ENCODE measurements at places on chromosomes 11 and 22.
A peak's percentile ranks its signal among the peaks of the same experiment; 100 is the strongest.

DNA sequence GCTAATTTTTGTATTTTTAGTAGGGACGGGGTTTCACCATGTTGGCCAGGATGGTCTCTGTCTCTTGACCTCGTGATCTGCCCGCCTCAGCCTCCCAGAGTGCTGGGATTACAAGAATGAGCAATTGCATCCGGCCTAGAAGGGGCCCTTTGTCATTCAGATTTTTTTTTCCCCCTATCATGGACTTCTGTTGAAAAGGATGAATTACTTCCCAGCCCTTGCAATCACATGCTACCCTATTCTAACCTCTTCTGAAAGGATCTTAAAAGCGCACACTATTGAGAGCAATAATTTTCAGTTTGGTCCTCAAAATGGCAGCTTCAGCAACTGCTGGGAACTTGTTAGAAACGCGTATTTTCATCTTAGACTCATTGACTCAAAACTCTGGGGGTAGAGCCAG, 575.6 kb upstream of the KIRREL3 start:
- DNase-seq: no peak

- no peak for DNase-seq
Observed at GRCh38 chr22:47164514-47165337, 402.3 kb downstream of the TBC1D22A start.

DNA sequence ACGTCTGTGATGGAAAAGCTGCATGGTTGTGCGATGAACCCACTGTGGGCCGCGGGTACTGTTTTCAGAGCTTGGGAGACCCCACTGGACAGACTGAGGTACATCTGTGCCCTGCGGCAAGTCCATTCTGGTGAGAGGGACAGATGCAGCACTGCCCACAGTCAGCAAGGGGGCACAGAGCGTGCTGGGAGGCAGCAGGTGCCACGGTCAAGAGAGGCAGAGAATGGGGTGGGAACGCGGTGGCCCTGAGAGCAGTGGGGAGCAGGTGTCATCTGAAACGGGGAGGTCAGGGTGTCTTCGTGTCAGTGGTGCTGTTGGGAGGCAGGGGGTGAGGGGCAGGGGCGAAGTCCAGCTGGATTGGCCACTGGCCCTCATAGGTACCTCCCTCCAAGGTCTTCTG, 32.0 kb downstream of the TBC1D22A start:
- DNase-seq: no peak

DNA sequence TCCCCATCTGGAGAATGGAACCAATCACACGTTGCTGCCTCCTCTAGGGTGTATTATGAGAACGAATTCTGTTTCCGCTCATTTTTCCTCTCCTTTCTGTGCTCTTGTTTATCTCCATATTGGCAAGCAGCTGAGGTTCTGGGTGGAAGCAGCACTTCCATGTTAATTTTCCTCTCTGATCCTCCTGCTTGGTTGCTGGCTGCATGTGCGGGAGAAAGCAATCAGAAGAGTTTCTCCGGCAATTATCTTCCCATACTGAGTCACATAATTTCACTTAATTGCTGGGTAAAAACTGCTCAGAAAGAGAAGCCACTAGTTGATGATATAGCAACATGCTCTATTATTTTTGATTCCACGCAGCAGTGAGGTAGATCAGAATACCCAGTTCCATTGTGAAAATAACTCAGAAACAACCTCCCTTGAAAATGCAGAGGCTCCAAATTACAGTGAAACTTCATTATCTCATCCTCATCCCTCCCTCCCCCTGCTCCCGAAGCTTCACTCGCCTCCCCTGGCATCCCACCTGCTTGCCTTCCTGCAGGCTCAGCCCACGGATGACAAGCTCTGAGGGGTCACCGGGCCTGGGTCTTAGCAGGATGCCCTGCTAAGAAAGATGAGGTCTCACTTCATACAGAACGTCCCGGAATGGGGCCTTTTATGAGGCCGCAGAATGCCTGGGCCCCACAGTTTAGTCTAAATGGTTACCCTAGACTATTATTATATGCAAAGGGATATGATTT, 20.4 kb downstream of the FXYD6 start:
- no peak for DNase-seq

- no peak for DNase-seq
Observed at GRCh38 chr11:13421561-13421960, 41.5 kb downstream of the BTBD10 start.

DNA sequence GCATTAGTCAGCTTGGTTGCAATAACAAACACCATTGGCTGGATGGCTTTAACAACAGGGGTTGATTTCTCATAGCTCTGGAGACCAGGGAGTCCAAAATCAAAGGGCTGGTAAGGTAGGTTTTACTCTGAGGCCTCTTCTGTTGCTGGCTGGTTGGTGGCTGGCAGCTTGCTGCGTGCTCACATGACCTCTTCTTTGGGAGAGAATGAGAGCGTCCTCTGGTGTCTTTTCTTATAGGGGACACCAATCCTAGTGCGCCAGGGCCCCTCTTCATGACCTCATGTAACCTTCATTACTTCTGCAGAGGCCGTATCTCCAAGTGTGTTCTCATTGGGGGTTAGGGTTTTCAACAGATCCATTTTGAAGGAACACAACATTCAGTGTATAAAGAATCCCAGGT, 1308.3 kb downstream of the TBC1D22A start:
- no peak for DNase-seq

GRCh38 chr11:128342511-128343134, 244.7 kb downstream of the ETS1 start:
- DNase-seq: peak; percentile 65

GRCh38 chr11:8016440-8016839, 29.3 kb downstream of the EIF3F start:
- DNase-seq: no peak

GRCh38 chr11:37407461-37407860, 809.4 kb upstream of the RAG2 start:
- DNase-seq: no peak
